ENCODE measurements at places on chromosomes 16 and 17. TPM values are rescaled to one million over a fixed set of nuclear protein-coding genes. Genes with fewer than 3 reads are reported as not detected.

- peak; percentile 82 for DNase-seq
Observed at GRCh38 chr16:88442727-88443576, 10.1 kb upstream of the ZFPM1 start.

DNA sequence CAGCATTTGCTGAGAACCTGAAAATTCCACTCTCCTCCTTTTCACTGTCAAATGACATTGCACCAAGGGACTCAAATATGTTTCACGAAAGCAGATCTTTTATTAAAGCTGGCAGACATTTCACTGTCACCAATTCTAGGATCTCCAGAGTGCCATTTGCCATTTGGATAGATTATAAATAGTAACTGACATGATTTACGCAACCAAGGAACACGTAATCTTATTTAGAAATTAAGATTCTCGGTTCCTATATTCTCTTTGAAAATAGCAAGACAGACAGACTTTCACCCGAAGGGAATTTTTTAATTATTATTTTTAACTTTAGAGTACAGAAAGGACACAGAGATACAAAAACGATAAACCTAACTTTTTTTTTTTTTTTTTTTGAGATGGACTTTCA lies 49.6 kb downstream of the ANKFY1 start:
- DNase-seq: no peak

GRCh38 chr17:28029044-28029443 lies 13.4 kb upstream of the NLK start:
- DNase-seq: no peak

DNA sequence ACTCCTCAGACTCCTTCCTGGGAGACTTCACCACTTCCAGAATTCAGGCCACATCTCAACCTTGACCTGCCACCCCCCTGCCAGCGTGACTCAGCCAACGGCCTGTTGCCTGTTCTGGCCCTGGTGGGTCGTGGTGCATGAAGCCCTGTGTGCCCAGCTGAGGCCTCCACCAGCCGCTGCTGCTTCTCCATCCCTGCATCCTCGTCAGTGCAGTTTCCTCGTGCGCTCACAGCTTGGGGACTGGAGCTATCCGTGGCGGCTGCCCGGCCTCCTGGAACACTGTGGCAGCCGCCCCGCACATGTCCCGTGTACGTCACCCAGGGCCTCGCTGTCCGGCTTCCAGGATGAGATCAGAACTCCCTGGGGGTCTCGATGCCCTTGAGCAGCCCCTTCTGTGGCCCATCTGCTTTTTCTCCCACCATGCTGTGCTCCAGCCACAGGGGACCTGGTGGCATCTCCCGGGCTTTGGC lies 8.0 kb upstream of the TEDC2 start:
- no peak for DNase-seq

GRCh38 chr17:75642182-75642783 lies 9.0 kb downstream of the SMIM5 start:
- DNase-seq: peak; percentile 37

GRCh38 chr17:72116661-72117521 lies 3.9 kb upstream of the SOX9 start:
- DNase-seq: no peak

DNA sequence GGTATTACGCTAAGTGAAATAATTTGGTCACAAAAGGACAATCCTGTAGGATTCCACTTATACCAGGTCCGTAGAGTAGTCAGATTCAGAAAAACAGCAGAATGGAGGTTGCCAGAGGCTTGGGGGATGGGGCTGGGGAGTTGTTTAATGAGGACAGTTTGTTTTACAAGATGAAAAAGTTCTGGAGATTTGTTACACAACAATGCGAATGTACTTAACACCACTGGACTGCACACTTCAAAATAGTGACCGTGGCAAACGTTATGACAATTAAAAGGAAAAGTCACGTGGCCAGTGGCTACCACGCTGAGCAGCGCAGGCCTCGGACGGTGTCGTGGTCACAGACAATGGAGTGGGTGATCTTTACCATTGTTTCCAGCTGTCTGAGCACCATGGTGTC lies 338.1 kb downstream of the SEC14L1 start:
- no peak for DNase-seq

GRCh38 chr16:67349172-67349571 lies 22.6 kb downstream of the LRRC36 start:
- no peak for DNase-seq

DNA sequence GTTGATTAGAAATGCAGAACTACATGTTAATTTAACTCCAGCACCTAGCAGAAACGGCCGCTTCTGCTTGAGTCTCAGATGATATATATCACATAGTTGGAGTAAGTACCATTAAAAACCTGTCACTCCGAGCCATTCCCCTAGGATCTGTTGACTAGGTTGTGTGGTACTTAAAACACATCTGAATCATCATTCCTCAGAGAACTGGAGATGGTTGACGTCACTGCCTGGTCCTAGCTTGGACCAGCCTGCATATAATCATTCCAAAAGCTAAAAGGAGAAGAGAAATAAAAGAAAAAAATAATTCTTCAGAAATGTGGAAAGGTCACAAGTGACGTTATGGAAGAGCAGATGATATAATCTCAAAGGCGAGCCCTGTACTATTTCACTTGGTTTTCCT lies 31.3 kb upstream of the RASL10B start:
- DNase-seq: no peak

- DNase-seq: peak; percentile 50
Observed at GRCh38 chr16:56203052-56203451, 11.8 kb downstream of the GNAO1 start.

GRCh38 chr16:22372882-22373661 lies 1.3 kb downstream of the CDR2 start:
- DNase-seq: no peak

- no peak for DNase-seq
Observed at GRCh38 chr17:3276126-3276525, 22.0 kb downstream of the OR3A1 start.

- no peak for DNase-seq
Observed at GRCh38 chr17:61487989-61488595, 35.9 kb downstream of the TBX4 start.

DNA sequence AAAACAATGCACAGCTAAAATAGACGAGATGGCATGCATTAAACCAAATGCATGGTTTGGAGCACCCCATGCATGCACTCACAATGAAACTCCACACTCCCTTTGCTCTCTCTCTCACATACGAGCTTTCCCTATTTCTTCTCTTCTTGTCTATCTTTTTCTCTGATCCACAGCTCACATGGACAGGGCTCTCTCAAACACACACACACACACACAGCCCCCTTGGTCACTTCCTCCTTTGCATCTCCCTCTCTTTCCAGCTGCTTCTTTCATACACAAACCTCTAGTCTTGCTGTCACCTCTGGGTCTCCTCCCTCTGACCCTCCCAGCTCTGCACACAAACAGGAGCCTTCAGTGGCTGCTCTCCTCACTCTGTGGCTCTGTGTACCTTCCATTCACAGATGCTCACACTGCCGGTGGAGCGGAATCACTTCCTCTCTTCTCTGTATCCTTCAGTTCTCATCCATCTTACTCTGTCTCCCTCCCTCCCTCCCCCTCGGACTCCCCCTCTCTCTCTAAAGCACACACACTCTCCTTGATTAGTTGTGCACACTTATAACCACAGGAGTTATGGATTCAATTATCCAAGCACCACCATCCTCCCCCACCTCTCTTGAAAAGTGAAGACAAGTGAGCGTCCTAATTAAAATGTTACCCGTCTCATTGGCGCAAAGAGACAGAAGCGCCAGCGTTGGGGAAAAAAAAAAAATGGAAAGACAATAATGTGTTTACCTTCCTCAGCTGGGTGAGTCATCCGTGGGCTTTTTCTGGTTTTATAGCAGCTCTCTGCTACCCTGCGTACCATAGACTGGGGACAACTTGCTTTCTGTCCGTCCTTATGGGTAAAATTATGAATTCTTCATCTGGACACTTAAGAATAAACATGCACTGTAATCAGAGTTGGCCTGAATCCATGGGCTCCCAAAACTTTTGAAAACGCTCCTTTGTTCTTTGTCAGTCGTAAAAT lies 90.8 kb downstream of the SHISA6 start:
- DNase-seq: no peak

- no peak for DNase-seq
Observed at GRCh38 chr16:2333231-2333630, 7.3 kb downstream of the ABCA3 start.

DNA sequence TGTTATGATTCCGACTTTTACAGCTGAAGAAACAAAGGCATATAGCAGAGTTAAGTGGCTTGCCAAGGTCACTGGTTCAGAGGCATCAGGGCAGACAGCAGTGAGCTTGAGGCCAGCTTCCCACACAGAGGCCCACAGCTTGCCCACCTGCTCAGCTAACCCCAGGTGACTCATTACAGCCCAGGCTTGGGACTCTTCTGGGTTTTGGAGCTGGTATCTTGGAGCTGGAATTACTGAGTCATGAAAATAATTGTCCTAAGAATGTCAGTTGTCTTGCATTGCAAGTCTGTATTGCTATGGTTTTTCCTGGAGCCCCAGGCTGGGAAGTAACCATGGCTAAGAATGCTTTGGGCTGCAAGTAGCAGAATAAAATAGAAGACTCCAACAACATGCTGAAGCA lies 32.4 kb upstream of the IRX3 start:
- DNase-seq: no peak

DNA sequence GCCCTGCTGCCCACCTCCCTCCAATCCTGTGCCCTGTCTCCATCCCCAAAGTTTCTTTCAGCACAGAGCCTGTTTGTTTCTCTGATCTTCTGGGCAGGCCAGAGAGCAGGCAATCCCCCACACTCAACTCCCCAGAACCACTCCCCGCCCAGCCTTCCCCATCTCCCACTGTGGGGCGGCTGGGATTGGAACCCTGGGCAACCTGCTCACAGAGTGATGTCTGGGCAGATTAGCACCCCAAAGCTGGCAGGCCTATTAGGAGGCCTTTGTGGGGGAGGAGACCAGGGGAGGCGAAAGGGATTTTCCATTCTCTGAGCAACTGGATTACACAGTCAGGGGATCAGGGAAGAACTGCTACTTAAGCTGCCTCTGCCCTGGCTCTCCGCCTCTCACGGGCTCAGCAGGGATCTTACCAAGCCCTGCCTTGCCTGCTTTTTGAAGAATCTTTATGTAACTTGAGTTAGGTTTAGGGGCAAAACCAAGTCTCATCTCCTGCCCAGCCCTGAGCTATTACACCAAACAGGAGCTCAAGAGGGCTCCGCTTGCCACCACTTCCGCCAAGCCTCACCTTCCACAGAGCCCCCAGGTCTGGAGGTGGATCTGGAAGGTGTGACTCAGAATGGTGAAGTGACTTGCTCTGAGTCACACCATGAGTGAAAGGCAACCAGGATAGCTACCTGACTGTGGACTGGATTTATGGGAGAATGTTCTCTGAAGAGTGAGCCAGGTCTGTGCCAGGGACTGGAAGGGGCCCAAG lies 16.0 kb upstream of the LHX1 start:
- no peak for DNase-seq

GRCh38 chr16:57021757-57022156 lies 32.4 kb downstream of the NLRC5 start:
- no peak for DNase-seq

DNA sequence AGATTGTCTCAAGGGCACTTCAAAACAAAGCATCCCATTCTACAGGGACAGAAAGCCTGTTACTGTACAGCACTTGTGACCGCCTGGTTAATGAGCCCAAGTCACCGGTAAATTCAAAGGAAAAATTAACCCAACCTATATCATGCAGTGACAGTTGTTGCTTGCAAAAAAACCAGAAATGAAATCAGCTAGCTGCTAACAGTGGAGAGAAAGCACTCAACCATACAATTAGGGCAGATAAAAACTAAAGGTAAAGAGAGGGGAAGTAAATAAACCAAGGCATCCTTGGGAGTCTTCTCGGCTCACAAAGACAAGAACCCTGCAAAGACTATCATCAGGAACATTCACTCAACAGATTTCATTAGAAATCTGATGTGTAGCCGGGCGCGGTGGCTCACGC lies 5.9 kb downstream of the RETREG3 start:
- no peak for DNase-seq

- no peak for DNase-seq
Observed at GRCh38 chr16:47687694-47688093, 226.6 kb downstream of the PHKB start.

- DNase-seq: no peak
Observed at GRCh38 chr16:84699147-84699711, 571 bp upstream of the USP10 start.

DNA sequence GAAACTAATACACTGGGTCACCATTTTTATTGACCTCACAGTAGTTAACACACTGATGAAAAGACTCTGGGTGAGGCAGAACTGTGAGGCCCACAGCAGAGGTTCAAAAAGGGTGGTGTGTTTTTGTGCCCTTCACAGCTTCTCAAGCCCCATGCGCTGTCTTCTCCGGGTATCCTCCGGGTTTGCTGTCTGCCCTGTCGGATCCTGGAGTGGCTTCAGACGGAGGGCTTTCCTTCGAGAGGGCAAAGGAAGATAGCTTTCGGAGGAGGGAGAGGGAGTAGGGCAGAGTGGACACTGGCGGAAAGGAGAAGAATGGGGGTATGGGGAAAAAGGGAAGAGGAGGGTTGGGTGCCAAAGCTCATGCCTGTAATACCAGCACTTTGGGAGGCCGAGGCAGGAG lies 80.8 kb downstream of the CYLD start:
- DNase-seq: no peak

- no peak for DNase-seq
Observed at GRCh38 chr17:55462711-55463110, 41.1 kb upstream of the MMD start.

- no peak for DNase-seq
Observed at GRCh38 chr17:5759501-5759925, 175.2 kb upstream of the NLRP1 start.

DNA sequence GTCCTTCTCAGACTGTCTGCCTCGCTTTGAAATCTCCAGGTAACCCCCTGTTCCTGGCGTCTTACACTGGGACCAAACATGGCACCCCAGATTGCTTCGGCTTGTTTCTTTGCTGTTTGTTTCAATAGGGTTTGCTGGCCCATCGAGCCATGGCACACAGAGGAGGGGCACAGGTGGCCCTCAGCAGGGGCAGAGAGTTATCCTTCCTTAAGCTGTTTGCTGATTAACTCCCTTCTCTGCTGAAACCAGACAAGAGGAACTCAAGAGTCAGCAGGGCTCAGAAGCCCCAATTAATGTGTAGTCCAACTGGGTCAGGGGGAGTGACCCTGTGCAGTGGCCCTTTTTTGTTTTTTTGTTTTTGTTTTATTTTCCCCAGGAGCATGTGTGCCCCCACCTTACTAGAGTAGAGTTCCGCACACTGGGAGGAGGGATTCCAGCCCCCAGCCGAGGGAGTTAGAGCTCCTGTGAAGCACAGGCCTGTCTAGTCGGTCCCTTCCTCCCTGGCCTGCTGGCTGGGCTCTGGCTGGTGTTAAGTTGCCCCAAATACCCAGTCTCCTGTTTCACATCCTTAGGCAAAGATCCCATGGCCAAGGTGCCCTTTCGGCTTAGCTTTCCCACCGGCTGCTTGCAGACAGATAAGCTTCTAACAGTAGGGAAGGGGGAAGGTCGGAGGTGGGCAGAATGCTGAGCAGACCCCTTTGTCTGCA lies 39.3 kb downstream of the YPEL2 start:
- no peak for DNase-seq

COX6A2 gene
- total RNA-seq: 1,514 TPM

CACNB1 gene
- 4.6 TPM for total RNA-seq

SETD1A gene
- 6.9 TPM for total RNA-seq

ANKFN1 gene
- total RNA-seq: not detected

NTN3 gene
- total RNA-seq: 0.19 TPM

KRT27 gene
- total RNA-seq: not detected

TTYH2 gene
- total RNA-seq: 41.8 TPM

RCVRN gene
- total RNA-seq: not detected

SAT2 gene
- total RNA-seq: 80.0 TPM

Data from Right ventricle myocardium superior (tissue), 1 donor.